ENCODE measurements at places on chromosomes 2 and 18. TPM values are rescaled to one million over a fixed set of nuclear protein-coding genes. Genes with fewer than 3 reads are reported as not detected.

SPR gene
- total RNA-seq = 3.1 TPM

- H3K4me1 ChIP-seq = no peaks in the 10 kb centered on the region
- H3K27ac ChIP-seq = no peak overlapping the region
- DNase-seq = no peak
- H3K4me3 ChIP-seq = no peak overlapping the region
- no peaks in the 10 kb centered on the region for H3K36me3 ChIP-seq
- no peaks in the 10 kb centered on the region for H3K27me3 ChIP-seq
Observed at GRCh38 chr18:50659091-50660003, 99.5 kb downstream of the MAPK4 start.

DNA sequence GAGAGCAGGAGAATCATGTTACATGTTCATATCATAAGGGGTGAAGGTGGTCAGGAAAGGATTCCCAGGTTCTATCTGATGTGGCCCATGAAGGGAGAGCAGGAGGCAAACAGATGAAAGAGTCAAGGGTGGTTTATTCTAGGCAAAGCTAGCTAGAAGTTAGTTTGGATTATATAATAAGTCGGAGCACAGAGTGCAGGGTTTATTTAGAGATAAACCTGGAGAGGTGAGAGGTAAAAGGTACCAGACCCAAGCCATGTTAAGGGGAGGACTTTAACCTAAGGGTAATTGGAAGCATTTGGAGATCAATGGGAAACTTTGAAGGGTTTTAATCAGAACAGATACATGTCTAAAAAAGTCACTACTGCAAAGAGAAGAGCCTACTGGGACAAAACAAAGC is 69.2 kb upstream of the LRATD1 start:
- H3K36me3 ChIP-seq = no peaks in the 10 kb centered on the region
- H3K27me3 ChIP-seq = no peaks in the 10 kb centered on the region
- H3K4me3 ChIP-seq = no peak overlapping the region
- no peak overlapping the region for H3K27ac ChIP-seq
- no peak for DNase-seq

DNA sequence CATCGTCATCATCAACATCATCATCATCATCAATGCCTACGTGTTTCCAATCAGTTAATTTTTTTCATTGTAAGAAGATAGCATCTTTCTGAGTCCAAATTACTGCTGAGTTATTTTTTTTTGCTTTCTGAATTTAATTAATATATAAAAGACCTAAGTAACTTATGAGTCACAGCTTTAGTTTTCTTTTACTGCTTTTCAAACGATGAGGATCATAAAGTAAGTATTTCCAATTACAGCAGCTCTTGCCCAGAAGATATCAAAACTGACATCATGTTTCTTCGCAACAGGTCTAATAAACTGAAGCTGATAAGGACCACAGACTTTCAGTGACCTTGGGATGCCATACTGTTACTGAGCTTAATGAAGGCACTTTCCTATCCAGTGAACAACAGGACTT is 442.2 kb downstream of the DSEL start:
- no peaks in the 10 kb centered on the region for H3K27me3 ChIP-seq
- no peak overlapping the region for H3K27ac ChIP-seq
- H3K4me3 ChIP-seq = no peak overlapping the region

KIF5C gene
- total RNA-seq = 18.3 TPM

MARCO gene
- total RNA-seq = not detected

NLRC4 gene
- total RNA-seq = 0.07 TPM

VPS4B gene
- 63.3 TPM for total RNA-seq

- H3K4me1 ChIP-seq = no peaks in the 10 kb centered on the region
- no peak overlapping the region for H3K4me3 ChIP-seq
- H3K36me3 ChIP-seq = no peaks in the 10 kb centered on the region
- no peak for DNase-seq
- H3K27ac ChIP-seq = no peak overlapping the region
Observed at GRCh38 chr2:216985658-216986141, 125.8 kb upstream of the TNP1 start.

GRCh38 chr2:169090133-169090820 is 20.9 kb downstream of the DHRS9 start:
- H3K4me3 ChIP-seq = no peak overlapping the region
- H3K36me3 ChIP-seq = no peaks in the 10 kb centered on the region
- H3K27ac ChIP-seq = no peak overlapping the region
- peaks cover 14% of the 10 kb centered on the region for H3K27me3 ChIP-seq
- H3K4me1 ChIP-seq = peaks cover 1% of the 10 kb centered on the region

- H3K27ac ChIP-seq = no peak overlapping the region
- H3K36me3 ChIP-seq = no peaks in the 10 kb centered on the region
- no peaks in the 10 kb centered on the region for H3K4me1 ChIP-seq
- H3K4me3 ChIP-seq = no peak overlapping the region
Observed at GRCh38 chr2:178761759-178762371, 45.4 kb downstream of the TTN start.

DNA sequence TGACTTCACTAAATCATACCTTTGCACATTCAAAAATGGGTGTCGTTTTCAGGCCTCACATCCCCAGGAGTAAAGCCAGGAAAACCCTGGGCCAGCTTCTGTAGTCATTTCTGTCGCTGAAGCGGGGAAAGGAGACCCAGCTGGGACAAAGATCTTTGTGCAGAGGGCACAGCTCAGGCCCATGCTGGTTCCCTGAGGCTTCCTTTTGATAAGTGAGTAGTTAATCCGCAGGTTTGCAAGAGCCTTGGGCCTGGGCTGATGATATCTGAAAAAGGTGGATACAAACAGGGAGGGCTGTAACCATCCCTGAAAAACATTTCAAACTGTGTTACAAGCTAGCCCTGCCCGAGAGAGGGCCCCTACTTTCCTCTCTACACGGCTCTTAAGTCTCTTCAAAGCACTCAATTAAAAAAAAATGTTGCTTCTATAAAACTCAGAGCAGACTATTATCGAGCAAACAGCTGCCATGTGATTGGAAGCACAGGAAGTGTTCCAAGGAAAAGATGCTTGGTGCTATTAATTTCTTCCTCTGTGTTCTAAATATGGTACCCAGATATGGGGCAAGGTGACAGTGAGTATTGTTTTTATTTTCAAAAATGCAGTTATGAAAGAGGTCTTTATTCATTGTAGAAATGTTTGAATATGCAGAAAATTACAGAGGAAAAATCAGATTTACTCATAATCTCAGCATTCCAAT is 117.2 kb downstream of the LNPK start:
- no peaks in the 10 kb centered on the region for H3K4me1 ChIP-seq
- no peaks in the 10 kb centered on the region for H3K36me3 ChIP-seq
- H3K27me3 ChIP-seq = peaks cover 10% of the 10 kb centered on the region
- no peak overlapping the region for H3K4me3 ChIP-seq
- no peak for DNase-seq

DNA sequence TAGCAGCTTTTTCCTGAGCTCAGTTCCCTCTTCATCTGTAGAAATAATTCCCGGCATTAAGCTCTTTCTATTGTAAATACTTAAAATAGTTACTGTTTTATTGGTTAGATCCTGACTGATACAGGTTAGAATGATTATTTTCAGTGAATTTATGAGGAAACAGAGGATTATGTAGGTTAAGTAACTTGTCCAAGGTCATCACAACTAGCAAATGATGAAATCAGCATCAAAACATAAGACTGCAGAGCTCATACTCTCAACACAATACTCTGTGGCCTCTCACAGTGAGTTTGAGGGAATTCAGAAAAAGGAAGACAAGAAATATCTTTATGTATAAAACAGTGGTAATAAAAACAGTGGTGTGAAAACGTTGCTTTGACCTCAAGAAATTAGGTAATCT is 113.2 kb upstream of the DLX2 start:
- H3K36me3 ChIP-seq = no peaks in the 10 kb centered on the region
- no peak overlapping the region for H3K27ac ChIP-seq
- peaks cover 5% of the 10 kb centered on the region for H3K4me1 ChIP-seq
- DNase-seq = no peak
- peaks cover 3% of the 10 kb centered on the region for H3K27me3 ChIP-seq

- H3K27ac ChIP-seq = no peak overlapping the region
- no peaks in the 10 kb centered on the region for H3K4me1 ChIP-seq
- H3K36me3 ChIP-seq = no peaks in the 10 kb centered on the region
- H3K4me3 ChIP-seq = no peak overlapping the region
Observed at GRCh38 chr2:88100489-88100858, 27.4 kb downstream of the FABP1 start.

LIMS3 gene
- 0.93 TPM for total RNA-seq

GRCh38 chr2:226836548-226836885 is 663 bp downstream of the RHBDD1 start:
- peak overlapping the region; percentile 99 for H3K27ac ChIP-seq
- H3K4me1 ChIP-seq = peaks cover 47% of the 10 kb centered on the region

IRS1 gene
- total RNA-seq = 4.5 TPM

DNA sequence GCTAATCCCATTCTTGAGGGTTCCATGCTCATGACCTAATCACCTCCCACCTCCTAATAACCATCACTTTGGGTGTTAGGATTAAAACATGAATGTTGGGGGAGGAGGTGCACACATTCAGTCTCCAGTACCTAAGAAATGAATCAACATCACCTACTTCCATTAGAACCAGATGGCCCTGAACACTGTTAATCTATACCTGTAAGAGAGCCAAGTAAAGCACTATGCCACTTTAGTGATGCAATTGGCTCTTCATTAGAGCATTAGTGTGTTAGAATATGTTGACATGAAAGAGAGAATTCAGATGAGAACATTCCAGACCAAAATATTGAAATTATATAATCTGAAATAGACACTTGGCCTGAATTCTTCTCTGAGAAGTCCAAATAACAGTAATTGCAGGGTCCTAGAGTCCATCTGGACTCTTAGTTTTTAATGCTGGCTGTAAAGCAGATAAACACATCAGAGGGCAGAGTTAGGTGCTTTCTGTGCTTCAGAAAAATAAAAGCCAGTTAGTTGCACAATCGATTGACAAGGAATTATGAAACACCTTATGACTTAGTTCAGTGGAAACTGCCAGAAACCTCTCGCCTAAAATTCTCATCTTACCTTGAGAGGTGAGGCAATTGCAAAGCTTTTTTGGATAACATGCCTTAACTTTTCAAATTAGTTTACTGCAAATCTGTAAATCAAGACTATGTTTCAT is 923.7 kb downstream of the SLC4A3 start:
- no peak overlapping the region for H3K4me3 ChIP-seq
- no peak for DNase-seq
- H3K27me3 ChIP-seq = no peaks in the 10 kb centered on the region
- H3K36me3 ChIP-seq = no peaks in the 10 kb centered on the region
- no peaks in the 10 kb centered on the region for H3K4me1 ChIP-seq

GRCh38 chr2:219247678-219248642 is 2.7 kb downstream of the STK16 start:
- DNase-seq = peak; percentile 84
- H3K4me3 ChIP-seq = peak overlapping the region; percentile 99
- H3K27ac ChIP-seq = peak overlapping the region; percentile 100
- H3K36me3 ChIP-seq = peaks cover 60% of the 10 kb centered on the region
- peaks cover 81% of the 10 kb centered on the region for H3K4me1 ChIP-seq
- no peaks in the 10 kb centered on the region for H3K27me3 ChIP-seq

GKN1 gene
- not detected for total RNA-seq

DNA sequence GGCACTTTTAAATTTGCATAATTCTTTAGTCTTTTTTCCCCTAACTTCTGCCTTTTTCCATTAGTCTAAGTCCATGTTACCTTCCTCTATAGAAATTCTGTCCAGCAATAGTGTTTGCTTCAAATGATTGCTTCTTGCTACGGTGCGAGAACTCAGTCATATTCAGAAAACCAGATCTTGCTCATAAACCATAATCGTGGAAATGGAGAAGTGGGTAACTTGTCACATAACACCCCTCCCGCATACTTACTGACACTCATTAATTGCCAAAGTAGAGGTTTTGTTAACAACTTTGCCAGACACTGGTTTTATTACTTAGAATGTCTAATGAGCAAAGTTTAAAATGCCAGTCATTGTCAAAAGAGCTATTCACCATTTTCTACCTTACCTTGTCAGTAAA is 94.3 kb upstream of the TWSG1 start:
- no peaks in the 10 kb centered on the region for H3K27me3 ChIP-seq
- H3K4me1 ChIP-seq = peaks cover 33% of the 10 kb centered on the region
- DNase-seq = no peak
- H3K4me3 ChIP-seq = no peak overlapping the region
- peaks cover 59% of the 10 kb centered on the region for H3K36me3 ChIP-seq

DNA sequence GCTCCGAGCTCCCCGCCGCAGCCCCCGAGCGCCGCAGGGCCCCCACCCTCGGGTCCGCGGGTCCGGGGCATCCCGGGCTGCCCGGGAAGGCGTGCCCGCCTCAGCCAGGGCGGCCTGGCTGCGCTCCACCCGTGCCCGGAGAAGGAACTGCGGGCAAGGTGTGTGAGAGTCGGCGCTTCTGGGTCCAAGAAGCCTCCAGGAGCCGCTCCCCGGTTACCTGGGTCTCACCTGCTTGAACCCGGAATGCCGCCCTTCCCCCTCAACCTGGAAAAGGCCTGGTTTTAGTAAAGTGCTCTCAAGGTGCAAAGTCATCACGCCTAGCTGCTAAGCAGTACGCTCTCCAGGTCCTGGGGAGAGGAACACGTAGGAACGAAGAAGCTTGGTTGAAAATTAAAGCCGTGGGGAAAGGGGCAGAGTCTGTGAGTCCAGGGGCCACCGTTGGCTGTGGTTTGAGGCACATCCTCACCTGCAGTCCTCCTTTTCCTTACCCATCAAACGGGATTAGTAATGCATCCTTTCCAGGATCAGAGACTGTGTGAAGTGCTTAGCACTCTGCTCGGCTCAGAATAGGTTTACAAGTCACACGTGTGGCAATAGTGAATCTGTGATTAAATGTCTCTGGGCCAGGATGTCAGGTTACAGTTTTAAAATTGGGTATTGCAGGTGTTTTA is 1.2 kb downstream of the ASAP2 start:
- peaks cover 65% of the 10 kb centered on the region for H3K27me3 ChIP-seq
- peak overlapping the region; percentile 18 for H3K4me3 ChIP-seq
- DNase-seq = no peak
- peaks cover 5% of the 10 kb centered on the region for H3K4me1 ChIP-seq
- no peak overlapping the region for H3K27ac ChIP-seq
- no peaks in the 10 kb centered on the region for H3K36me3 ChIP-seq

DNA sequence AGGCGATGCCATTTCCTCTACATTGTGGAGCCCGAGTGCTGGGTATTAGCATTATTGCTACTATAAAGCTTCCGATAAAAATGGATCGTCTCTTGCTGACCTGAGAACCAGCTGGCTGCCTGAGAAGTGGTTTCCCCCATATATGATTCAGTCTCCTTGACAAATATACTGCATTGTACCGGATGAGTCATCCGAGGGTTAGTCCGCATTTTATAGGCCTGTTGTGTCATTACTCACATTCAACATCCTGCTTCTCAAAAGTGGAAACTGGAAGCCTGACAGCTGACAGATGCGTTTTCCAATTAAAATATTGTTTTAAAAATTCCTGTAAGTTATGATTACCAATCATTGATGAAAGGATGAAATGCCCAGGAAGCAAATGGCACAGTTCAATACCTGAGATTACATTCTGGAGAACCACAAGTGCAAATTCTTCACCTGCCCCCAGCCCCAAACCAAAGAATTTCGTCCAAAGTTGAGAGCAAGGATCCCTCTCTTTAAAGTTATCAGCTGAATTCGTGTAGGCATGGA is 65.7 kb downstream of the SPRED2 start:
- DNase-seq = peak; percentile 59
- no peaks in the 10 kb centered on the region for H3K36me3 ChIP-seq
- H3K4me1 ChIP-seq = peaks cover 18% of the 10 kb centered on the region
- H3K27ac ChIP-seq = peak overlapping the region; percentile 17
- peaks cover 14% of the 10 kb centered on the region for H3K27me3 ChIP-seq
- no peak overlapping the region for H3K4me3 ChIP-seq

Data from activated CD8-positive, alpha-beta memory T cell treated with anti-CD3 and anti-CD28 coated beads, Interleukin-2, amount 10 ng/mL, durations not matched to agents 7 days and 5 days (primary cell).